Esophagus squamous epithelium (tissue), 5 donors: ENCODE measurements at places on chromosomes 11 and 22.

DNA sequence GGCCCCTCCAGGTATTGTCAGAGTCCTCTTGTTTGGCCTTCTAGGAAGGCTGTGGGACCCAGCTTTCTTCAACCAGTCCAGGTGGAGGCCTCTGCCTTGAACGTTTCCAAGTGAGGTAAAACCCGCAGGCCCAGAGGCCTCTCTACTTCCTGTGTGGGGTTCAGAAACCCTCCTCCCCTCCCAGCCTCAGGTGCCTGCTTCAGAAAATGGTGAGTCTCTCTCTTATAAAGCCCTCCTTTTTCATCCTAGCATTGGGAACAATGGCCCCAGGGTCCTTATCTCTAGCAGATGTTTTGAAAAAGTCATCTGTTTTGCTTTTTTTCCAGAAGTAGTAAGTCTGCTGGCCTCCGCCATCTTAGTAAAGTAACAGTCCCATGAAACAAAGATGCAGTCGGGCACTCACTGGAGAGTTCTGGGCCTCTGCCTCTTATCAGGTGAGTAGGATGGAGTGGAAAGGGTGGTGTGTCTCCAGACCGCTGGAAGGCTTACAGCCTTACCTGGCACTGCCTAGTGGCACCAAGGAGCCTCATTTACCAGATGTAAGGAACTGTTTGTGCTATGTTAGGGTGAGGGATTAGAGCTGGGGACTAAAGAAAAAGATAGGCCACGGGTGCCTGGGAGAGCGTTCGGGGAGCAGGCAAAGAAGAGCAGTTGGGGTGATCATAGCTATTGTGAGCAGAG is at the start of gene CD3E:
Gene CD3E, plus strand, starts transcription at position 163 of the 681 bp plus-strand sequence. Its CDS starts 223 bp downstream, at position 386.
- no peak for DNase-seq

DNA sequence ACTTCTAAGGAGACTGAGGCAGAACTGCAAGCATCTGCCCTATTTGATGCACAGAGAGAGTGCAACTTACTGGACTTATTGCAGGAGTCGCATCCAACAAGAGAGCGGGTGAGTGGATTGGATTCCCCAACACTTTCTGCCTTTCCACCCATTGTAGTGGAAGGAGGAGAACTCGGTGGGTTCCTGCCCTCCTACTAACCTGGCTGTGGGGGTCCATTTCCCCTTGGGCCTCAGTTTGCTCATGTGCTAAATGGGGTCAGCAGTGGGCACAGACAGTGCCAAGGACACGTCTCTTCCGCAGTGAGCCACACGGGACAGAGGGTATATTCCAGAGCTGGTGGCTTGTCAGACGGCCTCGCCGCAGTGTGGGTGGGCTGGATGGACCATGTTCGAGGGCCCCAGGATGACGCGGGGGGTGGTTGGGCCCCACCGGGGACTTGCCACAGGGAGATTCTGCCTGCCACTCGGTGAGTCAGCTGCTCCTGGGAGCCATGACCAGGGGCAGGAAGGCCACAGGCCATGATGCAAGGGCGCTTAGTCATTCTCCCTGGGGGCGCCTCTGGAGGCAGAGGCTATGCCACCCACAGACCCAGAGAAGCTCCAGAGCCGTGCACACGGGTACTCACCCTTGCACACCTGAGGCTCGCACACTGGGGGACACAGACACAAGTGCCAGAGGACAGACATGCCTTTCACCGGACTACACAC is 8.2 kb downstream of the ALX4 start:
- DNase-seq = no peak

DNA sequence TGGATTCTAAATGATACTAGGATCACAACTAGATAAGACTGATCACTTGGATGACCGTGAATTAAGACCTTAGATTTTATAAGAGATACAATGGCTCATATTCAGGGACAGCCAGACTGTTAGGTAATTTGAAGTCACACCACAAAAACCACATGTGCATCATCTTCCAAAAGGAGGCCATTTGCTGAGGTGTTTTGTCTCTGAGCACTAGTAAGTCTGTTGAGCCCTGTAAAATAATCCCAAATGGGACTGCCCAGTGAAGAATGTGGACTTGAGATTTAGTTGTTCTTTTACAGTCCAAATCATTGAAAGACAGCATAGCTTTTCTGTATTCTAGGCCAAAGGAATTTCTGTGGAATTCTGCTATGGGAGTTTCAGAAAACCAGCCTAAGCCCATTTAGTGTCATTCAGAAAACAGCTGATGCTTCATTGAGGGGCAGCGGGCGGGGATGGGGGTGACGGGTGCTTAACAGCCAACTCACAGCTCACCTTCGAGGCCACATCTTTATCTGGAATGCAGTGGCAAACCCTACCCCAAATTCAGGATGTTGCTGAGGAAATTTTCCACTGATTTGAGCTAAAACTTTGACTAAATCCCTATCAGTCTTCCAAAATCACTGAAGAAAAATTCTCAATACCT is 80.1 kb upstream of the BIRC3 start:
- no peak for DNase-seq

DNA sequence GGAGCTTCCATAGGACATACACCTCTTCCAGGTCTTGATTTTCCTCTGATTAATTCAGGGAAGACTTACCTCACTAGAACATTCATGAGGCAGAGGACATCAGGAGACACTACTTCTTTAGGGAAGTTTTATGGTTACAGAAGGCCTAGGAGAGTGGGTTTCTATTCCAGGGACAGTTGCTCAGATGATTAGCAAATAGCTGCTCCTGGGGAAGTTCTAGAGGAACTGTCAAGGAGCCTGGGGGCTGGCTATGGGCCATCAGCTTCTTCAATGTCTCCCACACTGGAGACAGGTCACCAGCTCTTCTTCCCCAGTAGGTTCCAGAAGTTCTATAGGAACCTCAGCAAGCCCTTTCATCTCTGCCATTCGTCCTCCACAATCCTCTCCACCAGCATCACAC is 11.5 kb upstream of the OR10A5 start:
- DNase-seq = no peak

GRCh38 chr22:39524753-39525657 is 4.6 kb downstream of the ATF4 start:
- DNase-seq = no peak
